ENCODE measurements at places on chromosomes 13 and 19. TPM values are rescaled to one million over a fixed set of nuclear protein-coding genes. Genes with fewer than 3 reads are reported as not detected.

Gene STOML3
- total RNA-seq: not detected

Gene GSX1
- not detected for total RNA-seq

Gene TPP2
- 19.5 TPM for total RNA-seq

Gene GPR12
- not detected for total RNA-seq

Gene CFAP97D2
- not detected for total RNA-seq

Gene RRAS
- 45.2 TPM for total RNA-seq

Gene ADGRE3
- not detected for total RNA-seq

Gene ZNF439
- not detected for total RNA-seq

Gene NEK5
- total RNA-seq: not detected

Gene MTUS2
- 0.05 TPM for total RNA-seq

Gene HNRNPA1L2
- total RNA-seq: 2.4 TPM

Gene FGF22
- 0.05 TPM for total RNA-seq

Gene SIGLEC8
- total RNA-seq: not detected

Gene LAIR1
- not detected for total RNA-seq

Gene UFM1
- 28.2 TPM for total RNA-seq

Gene KLF1
- total RNA-seq: not detected

Gene SIGLEC5
- total RNA-seq: not detected

Gene C19orf53
- total RNA-seq: 182 TPM

Gene PROZ
- total RNA-seq: not detected

Gene LRG1
- 19.1 TPM for total RNA-seq

Gene PGLYRP2
- total RNA-seq: not detected

Gene POLR1G
- total RNA-seq: 68.2 TPM

Gene FFAR3
- total RNA-seq: not detected

Gene ZNF14
- 0.38 TPM for total RNA-seq

Gene TSPAN16
- not detected for total RNA-seq

Gene PSG6
- total RNA-seq: not detected

Gene TRPC4
- total RNA-seq: not detected

Gene ZNF569
- total RNA-seq: 0.05 TPM

Gene CLDN10
- not detected for total RNA-seq

Gene FUZ
- total RNA-seq: 2.0 TPM

Gene GRIK5
- total RNA-seq: 0.21 TPM

Gene KEAP1
- total RNA-seq: 114 TPM

Gene SCGB2B2
- total RNA-seq: not detected

Gene TMEM147
- total RNA-seq: 184 TPM

Gene MAP4K1
- 0.36 TPM for total RNA-seq

Gene TNFSF9
- total RNA-seq: 3.0 TPM

Gene NLRP4
- total RNA-seq: not detected

Gene SMAD9
- total RNA-seq: 0.10 TPM

Gene TPTE2
- not detected for total RNA-seq

All from HT-29 (cell line).